ENCODE measurements at places on chromosomes 11 and 22.

GRCh38 chr11:41935795-41936194 is 476.3 kb upstream of the LRRC4C start:
- DNase-seq = no peak

DNA sequence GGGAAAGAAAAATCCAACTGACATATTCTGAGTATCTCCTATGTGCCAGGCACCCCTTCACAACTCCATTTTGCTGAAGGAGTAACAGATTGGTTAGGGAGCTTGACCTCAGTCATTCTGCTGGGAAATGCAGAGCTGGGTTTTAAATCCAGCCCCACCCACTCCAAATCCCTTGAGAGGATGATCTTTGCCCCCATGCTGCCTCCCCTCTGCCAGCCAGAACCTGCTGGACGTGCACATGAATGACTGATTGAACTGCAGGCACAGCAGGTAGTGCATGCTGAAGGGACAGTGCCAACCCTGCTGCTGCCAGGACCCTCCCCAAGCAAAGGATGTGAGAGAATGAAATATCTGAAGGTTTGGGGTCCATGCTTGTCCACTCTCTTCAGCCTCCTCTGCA is 340.9 kb downstream of the BUD13 start:
- DNase-seq = no peak

DNA sequence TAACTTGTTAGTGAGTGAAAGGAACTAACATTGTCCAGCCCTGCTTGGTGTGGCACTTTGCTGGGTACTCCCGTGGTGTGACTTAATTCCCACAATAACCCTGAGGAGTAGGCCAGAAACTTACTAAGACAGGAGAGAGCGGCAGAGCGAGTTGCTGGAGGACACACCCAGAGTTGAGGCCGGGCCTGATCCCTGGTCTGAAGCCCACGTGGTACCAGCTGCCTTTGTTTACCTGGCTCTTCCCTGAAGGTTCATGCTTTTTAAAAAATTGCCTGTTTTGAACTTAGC is 594 bp downstream of the MPST start:
- DNase-seq = no peak

DNA sequence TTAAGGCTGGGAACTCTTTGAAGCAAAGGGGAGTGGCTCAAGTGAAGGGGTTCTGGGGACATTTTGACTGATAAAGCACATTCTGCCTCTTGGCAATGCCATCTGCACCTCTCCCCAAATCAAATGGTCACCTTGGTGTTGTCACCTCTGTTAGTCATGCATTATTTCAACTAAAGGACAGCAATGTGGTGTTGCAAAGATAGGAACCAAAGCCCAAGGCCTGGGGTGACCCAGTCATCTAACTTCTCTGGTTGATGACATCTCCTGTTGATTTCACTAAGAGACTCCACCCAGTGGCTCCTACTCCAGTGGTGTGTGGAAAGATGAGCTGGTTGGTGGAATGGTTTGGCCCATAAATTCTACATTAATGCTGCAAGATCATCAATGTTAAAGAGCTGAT is 7.8 kb upstream of the MS4A1 start:
- no peak for DNase-seq

- DNase-seq = no peak
These were observed 14.8 kb downstream of the CD6 start for GRCh38 chr11:60985991-60986915.

GRCh38 chr11:65280646-65281045 is 18.9 kb downstream of the POLA2 start:
- DNase-seq = no peak

GRCh38 chr11:11757909-11758308 is 83.9 kb upstream of the USP47 start:
- DNase-seq = no peak

- DNase-seq = no peak
These were observed 48.1 kb downstream of the RPL27A start for GRCh38 chr11:8730697-8731020.

DNA sequence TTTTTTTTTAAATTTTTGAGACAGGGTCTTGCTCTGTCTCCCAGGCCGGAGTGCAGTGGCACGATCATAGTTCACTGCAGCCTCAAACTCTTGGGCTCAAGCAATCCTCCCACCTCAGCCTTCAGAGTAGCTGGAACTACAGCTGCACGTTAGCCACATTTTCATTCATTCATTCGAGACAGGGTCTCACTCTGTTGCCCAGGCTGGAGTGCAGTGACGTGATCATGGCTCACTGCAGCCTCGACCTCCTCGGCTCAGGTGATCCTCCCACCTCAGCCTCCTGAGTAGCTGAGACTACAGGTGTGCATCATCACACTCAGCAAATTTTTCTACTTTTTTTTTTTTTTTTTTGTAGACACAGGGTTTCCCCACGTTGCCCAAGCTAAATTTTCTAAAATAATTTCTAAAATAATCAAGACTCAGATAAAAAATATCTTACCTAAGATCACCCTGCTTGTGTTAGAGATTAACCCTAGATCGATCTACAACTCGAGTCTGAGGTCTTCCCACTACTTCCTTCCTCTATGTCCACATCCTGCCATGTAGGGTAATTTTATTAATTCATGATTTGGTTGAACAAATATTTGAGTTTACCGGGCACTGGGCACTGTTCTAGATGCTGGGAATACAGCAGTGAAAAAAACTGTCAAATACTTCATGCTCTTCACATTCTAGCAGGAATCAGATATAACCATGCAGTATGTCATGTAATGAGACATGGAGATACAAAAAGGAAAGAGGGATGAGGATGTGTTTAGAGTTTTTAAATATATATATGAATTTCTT is 15.1 kb downstream of the EIF4G2 start:
- no peak for DNase-seq

DNA sequence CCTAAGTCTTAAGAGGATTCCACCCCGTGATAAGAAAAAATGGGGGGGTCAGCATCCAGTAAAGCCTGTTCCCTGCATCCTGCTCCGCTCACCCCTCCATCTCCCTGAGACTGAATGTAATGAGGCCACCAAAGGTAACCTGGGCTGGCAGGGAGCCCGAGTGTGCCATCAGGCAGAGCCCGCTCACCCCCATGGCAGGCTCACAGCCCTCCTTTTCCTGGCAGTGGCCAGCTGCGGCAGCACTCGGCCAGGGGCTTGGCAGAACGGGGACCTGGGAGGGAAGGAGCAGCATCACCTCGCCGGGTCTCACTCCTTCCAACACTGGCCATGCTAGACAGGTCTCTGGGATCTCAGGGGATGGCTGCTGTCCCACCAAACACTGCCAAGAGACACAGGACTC is 64.4 kb downstream of the PRDM11 start:
- no peak for DNase-seq

DNA sequence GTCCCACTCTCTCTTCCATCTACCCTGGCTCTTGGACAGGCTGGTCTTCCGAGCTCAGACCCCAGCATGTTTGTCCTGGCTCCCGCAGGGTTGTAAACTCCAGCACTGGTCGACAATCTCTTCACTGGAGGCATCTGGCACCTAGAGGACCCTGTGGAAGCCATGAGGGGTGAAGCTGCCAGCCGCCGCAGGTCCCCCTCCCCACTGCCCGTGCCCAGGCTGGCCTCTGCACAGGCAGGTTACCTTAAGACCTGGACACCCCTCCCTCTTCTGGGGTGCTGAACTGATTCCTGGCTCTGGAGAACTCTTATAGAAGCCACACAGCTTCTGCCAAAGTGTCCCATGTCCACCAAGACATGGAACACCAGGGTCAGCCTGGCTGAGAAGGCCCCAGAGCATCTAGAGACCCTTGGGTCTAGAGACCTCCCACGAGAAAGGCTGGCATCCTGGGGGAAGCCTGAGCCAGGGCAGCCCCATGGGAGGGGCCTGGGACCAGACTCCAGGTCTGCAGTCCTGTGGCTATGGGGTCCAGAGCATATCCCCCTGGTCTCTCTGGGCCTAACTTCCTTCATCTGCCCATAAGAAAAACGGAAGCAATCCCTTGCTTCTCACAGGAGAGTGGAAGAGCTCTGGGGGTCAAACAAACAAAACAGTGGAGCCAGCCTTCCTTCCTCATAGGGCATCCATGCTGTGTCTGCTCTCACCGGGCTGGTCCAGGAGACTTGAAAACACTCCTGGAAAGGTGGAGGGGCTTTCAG is 30.6 kb downstream of the LMO1 start:
- no peak for DNase-seq

DNA sequence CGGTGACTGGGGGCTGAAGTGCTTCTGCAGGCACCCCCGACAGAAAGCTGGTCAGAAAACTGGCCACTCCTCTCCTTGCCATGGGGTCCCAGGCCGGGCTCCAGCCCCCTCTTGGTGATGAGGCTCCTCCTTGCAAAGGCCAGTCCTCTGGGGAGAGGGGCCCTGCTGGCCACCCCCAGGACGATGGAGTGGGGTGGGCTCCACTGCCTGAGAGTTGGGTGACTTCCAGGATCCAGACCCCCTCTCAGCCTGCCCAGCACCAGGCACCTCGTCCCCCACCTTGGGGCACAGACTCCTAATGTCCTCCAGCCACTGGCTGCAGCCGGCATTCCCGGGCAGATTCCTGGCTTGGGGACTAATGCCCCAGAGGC is 441 bp upstream of the RPS6KA4 start:
- no peak for DNase-seq

DNA sequence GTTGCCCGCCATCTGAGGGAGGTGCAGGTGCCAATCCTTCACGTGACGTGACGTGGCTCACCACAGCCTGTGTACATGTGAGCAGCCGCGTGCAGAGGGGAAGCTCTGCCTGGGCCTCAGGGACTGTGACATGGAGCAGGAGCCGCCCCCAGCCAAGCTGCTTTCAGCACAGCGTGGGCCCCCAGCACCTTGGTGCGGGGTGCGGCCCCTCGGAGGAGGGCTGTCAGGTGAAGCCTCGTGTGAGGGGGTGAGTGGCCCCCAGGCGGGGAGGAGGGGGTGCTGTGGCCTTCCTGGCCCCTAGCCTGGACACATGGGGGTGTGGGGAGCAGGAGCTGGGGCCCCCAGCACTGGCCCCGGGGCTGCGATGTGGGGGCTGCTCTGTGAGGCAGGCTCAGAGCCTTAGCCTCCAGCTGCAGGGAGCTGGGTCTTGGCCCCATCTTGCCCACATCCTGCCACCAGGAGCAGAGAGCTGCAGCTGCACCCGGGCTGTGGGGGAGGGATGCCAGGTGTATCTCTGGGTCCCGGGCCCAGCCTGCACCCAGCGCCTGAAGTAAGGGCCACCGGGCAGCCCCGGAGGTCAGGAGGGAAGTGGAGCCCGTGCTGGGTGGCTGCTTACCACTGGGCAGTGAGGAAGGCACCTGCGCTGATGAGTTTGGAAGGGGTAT is at the start of gene ADORA2A:
Gene ADORA2A, plus strand, starts transcription at position 100 of the 665 bp plus-strand sequence. CDS start 5,806 bp downstream, outside the sequence.
- no peak for DNase-seq

DNA sequence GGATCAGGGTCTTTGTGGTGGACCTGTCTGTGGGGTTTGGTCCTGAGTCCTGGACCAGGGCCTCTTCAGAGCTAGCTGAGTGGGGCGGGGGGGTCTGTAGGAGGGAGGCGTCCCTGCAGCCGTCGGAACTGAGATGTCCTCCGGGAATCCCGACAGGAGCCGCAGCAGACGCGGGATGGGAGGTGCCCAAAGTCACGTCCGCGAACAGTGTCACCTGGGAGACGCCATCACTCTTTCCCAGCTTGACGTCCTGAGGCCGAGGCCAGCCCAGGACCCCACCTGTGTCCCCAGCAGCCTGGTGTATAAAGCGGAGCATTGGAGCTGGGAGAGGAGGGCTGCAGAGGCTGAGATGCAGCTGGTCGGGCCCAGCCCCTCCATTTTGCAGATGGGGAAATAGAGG is 1234.7 kb downstream of the BRD1 start:
- no peak for DNase-seq

DNA sequence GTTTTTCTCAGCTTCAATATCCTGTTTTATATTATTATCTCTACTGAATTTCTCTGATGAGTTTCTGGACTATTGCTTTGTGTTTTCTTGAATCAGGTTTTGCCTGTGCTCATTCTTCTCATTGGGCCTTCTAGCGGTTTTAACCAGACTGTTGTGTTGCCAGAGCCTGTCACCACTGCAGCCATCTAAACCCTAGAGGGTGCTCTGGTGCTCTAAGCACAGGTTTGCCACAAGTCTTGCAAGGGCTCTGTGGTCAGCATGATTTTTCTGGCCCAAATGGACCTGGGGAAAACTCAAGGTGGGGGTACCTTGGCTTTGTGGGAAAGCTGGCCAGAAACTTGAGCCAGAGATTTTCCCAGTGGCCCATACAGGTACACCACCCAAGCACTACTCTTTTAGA is 52.4 kb upstream of the TYR start:
- DNase-seq = no peak
